ENCODE measurements at places on chromosomes 5 and 9.

GRCh38 chr5:168691891-168692290 is 112.7 kb upstream of the PANK3 start:
- no peak for DNase-seq

DNA sequence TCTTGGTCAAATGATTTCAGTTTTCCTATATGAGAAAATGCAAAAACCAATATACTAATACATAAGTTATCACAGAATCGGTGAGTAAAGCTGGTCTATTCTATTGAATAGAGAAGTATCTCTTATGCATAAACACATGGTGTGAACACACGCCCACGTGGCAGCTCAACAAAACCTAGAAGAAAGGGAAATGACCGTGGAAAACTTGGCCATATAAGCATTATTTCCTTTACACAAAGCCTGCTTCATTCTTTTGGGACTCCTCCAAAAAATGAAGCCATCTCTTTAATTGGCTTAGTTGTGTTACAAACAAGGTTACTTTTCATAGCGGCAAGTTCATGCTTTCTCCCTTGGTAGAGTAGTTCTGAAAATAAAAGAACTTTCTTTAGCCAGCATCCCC is 183.2 kb downstream of the TMEM161B start:
- no peak for DNase-seq

- no peak for DNase-seq
These were observed 59.9 kb upstream of the ARRDC3 start for GRCh38 chr5:91443023-91443422.

GRCh38 chr9:15104826-15105420 is 194.7 kb upstream of the FREM1 start:
- peak; percentile 11 for DNase-seq

DNA sequence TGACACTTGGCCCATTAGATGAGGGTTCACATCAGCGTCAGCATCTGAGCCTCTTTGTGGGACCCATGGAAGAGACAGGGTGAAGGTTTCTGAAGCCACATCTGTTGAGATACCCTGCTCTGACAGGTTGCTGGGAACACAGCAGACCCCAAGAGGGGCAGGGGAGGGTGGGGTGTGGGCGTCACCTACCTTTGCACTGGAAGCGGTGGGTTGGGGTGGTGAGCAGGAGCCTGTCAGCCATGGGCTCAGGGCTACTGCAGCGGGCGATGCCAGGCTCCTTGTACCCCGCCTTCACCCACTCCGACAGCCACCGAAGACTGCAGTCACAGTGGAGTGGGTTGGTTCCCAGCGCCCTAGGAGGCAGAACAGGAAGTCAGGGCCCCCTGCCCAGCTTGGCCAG is 131.5 kb upstream of the PANK3 start:
- DNase-seq, result no peak

DNA sequence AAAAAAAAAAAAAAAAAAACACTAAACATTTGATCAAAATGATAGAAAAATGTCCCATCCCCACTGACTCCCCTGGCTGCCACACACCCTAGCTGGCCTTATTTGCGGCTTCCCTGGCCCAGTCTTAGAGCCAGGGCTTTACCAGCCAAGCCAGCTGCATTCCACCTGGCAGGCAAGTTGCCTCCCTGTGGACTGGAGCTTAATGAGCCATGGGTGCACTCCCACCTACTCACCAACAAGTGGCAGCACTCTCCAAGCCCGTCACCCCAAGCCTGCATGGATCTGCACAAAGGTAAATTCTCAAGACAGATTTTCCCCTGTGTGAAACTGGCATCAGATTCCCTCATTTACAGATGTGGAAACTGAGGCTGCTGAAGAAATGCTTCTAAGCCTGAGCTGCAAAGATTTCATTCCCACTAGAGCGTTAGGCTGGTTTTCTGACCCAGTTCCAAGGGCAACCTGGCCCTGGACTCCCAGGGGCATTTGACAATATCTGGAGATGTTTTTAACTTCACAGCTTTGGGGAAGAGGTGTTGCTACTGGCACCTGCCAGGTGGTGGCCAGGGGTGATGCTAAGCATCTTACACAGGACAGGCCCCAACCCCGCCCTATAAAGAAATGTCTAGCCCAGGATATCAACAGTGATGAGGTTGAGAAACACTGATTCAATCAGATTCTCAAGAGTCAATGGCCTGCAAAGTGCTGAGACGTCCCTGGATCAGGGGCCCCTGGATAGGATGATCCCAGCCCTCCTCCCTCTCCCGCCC is 21.9 kb upstream of the VDAC1 start:
- peak; percentile 45 for DNase-seq

GRCh38 chr9:105148328-105149006 is 96.0 kb upstream of the SLC44A1 start:
- no peak for DNase-seq

GRCh38 chr9:129262261-129262660 is 84.2 kb upstream of the IER5L start:
- no peak for DNase-seq

GRCh38 chr9:33809506-33809905 is 7.5 kb upstream of the UBE2R2 start:
- DNase-seq, result no peak

DNA sequence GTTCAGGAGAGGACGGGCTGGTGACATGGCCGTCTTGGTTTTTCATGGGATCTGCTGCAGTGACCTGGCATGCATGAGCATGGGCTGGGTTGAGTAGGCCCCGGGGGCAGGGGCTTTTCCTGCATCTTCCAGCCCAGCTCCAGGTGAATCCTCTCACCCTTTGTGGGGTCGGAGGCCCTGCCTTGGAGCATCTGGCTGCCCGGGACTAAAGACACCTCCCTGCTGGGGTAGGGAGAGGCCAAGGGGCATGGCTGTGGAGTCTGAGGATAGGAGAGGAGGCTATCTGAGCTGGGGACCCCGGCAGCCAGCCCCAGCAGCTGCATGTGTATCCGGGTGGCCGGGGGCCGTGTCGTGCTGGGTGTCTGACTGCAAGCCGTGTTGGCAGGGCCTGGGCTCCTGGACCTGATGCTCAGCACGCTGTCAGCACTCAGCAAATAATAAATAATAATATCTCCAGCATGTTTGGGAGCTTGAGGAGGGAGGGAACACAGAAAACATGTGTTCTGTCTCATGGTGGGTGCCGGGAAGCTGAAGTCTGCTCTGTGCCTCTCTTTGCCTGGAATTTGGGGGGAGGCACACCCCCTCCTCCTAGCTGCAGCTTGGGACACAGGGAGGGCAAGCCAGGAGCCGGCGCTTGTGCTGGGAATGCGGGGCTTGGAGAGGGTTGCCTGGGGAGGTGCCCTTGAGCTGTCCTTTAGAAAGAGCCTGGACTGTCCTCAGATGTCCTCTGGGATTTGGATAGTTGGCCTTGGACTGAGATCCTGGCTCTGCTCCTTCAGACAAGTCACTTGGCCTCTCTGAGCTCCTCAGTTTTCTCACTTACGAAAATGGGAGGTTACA is 28.4 kb upstream of the PITX1 start:
- no peak for DNase-seq

DNA sequence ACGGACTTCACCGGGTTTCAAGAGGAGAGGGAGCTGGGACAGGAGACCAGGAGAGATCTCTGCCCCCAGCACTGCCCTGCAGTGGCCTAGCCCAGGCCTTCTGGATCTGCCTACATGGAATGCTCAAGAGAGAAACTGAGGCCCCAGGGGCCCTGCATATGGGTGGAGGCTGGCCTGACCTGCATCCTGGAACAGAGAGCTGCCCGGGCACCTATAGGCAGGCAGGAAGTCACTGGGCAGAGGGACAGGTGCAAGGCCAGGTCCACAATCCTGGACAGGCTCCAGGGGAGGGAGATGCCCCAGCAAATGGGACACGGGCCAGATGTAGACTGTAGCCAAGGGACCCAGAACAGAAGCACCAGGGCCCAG is 98.5 kb upstream of the RUFY1 start:
- DNase-seq, result no peak

DNA sequence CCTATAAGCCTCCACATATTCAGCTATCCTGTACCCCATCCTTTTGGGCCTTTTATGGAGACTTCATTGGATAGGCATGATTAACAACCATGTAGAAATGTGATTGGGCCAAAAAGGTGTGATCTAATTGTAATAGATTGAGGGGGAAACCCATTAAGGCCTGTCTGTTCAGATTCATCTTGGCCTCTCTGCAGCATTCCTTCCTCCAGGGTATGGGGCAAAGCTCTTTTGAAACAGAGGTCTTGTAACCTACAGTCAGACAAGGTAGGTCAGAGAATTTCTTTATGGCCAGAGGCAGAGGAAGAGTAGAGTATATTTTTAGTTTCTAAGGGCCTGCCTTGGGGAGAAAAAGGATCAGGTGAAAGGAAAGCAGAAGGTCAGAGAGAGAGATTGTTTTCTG is 98.5 kb downstream of the INVS start:
- no peak for DNase-seq

- DNase-seq, result no peak
These were observed 3.6 kb downstream of the CAMK4 start for GRCh38 chr5:111227801-111228200.

DNA sequence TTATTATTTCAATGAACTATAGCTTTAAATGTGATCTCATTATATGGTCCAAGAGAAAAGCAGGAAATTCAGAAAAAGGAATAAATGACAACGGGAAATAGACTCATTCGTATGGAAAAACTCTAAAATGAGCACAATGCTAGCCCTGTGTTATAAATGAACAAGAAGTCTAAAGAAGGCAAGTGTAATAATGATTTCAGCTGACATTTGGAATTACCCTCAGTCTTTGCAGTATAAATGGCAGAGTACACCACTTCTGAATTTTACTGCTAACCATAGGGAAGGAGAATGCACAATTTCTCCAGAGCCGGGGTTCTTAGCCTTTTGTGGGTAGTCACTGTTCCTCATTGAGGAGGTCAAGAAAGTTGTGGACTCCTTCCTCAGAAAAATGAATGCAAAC is 93.1 kb downstream of the ANKRD55 start:
- DNase-seq, result no peak

GRCh38 chr9:6944093-6944551 is 186.3 kb downstream of the KDM4C start:
- DNase-seq, result no peak

DNA sequence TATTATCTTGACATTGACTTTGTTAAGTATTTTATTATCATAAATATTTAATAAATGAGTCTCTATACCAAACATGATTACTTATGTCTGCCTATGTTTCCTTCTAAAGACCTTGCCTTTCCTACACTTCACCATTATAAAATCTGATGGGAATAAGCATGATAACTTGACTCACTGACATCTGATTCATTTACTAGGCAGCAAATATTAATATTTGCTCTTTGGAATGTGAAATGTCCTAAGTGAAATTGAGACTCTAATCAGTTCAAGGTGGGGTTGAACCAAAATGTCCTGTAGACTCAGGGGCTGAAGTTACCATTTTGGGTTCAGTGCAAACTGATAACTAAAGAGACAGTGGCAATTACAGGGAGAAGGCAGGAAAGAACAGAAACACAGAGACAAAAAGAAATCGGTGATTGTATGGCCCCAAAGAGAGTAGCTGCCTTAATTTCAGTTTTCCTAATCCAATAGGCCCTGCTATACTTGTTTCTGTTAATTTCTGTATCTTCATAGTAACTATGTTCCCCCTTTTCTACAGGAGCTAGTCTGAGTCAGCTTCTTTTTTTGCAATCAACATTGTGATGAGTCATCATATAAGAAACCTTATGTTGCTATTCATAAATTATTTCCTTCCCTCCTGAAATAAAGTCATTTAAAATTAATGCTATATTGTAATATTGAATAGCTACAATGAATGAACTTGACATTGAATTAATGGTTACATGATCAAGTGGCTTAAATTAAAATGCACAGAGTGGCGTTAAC is 296.8 kb downstream of the PDE4D start:
- no peak for DNase-seq

- DNase-seq, result no peak
These were observed 4.2 kb downstream of the UHRF2 start for GRCh38 chr9:6417186-6417585.

GRCh38 chr5:32095261-32095671 is 78.9 kb downstream of the GOLPH3 start:
- no peak for DNase-seq

DNA sequence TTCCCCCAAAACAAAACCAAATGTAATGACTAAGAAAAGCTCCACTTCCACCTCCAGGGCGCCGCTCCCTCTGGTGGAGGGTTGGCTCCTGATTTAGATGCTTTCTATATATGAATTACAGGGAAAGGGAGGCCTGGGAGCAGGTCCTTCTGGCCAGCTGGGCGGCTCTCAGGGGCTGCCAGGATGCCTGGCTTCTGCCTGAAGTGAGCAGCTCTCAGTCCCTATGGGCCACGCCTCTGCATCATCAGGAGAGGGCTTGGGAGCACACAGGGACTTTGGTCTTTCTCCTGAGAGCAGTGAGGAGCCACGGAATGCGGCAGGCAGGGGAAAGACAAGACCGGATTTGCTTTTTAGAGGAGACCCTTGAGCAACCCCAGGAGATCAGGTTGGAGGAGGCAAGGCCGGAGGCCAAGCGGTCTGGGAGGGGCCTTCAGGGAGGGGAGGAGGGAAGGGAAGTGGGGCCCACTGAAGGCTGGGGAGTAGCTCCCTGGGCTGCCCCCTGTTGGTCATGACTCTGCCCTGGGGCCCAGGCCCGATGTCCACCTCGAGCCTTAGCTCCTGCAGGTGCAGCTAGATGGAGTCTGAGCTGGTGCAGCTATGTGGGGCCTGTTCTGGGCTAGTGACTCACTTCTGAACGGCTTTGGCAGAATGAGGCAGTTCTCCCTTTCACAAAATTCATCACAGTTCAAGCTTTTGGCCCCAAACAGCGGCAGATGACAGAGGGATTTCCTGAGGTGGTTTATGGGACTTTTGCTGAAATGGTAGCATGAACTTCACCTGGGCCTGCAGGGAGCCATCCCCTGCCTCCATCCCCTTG is 11.3 kb upstream of the GRHPR start:
- no peak for DNase-seq

GRCh38 chr5:138659121-138659520 is 83.9 kb upstream of the HSPA9 start:
- DNase-seq, result no peak

DNA sequence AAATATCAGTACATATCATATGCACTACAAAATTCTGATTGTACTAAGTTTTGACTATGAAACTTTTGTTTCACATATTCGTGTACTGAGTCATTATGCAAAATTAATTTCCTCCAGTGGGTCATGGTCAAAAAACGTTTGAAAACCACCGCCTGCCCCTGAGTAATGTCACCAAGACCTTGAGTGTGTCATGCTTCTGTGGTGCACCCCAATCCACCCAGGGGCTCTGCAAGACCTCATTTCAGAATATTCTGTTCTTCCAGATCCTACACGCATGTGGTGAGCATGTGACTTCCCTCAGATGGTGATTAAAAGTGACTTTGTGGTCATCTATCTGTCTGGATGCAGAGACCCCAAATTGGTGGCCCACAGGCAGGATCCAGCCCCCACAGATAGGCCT is 31.0 kb downstream of the ABLIM3 start:
- no peak for DNase-seq

DNA sequence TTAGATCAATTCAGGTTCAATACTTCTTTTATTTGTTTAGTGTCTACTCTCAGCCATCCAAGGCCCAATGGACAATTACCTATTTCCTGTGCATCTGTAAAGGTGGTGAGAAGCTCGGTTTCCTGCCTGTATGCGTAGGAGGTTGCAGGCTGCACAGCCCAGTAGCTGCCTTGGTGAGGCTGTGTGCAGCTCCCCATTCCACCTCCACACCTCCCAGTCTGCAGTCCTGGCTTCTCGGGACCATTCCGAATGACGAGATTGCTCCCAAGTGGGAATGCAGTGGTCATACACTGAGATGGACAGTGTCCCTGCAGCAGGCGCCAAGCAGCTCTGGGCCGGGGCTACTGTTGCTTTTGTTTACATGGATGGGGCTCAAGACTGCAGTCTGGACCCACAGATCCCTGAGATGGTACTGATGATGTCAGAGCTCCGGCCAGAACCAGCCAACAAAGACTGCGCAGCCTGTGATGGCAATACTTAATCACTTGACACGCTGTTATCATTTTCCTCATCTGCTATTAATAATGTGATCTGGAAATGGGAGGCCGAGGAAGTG is 206.1 kb upstream of the IRX1 start:
- no peak for DNase-seq
